Naive thymus-derived CD8-positive, alpha-beta T cell (primary cell): ENCODE measurements at places on chromosomes 5 and 9. TPM values are rescaled to one million over a fixed set of nuclear protein-coding genes. Genes with fewer than 3 reads are reported as not detected.

Gene CCL19
- total RNA-seq, result not detected

GRCh38 chr5:134509308-134510040 is 16.0 kb upstream of the JADE2 start:
- no peaks in the 10 kb centered on the region for H3K36me3 ChIP-seq
- DNase-seq, result no peak
- H3K4me3 ChIP-seq, result no peak overlapping the region
- H3K4me1 ChIP-seq, result peaks cover 10% of the 10 kb centered on the region

- H3K4me1 ChIP-seq, result peaks cover 13% of the 10 kb centered on the region
- H3K27ac ChIP-seq, result no peak overlapping the region
- H3K27me3 ChIP-seq, result no peaks in the 10 kb centered on the region
- peak overlapping the region; percentile 48 for H3K4me3 ChIP-seq
- peak; percentile 10 for DNase-seq
These were observed 86.1 kb downstream of the ZNF354C start for GRCh38 chr5:179146277-179146676.

- peaks cover 14% of the 10 kb centered on the region for H3K4me1 ChIP-seq
- DNase-seq, result no peak
These were observed 41.2 kb downstream of the RCL1 start for GRCh38 chr9:4833781-4834560.

- H3K4me1 ChIP-seq, result no peaks in the 10 kb centered on the region
- peaks cover 3% of the 10 kb centered on the region for H3K27me3 ChIP-seq
- H3K27ac ChIP-seq, result no peak overlapping the region
- DNase-seq, result no peak
- H3K36me3 ChIP-seq, result no peaks in the 10 kb centered on the region
- no peak overlapping the region for H3K4me3 ChIP-seq
These were observed 40.0 kb downstream of the TMEM252 start for GRCh38 chr9:68500457-68501381.

DNA sequence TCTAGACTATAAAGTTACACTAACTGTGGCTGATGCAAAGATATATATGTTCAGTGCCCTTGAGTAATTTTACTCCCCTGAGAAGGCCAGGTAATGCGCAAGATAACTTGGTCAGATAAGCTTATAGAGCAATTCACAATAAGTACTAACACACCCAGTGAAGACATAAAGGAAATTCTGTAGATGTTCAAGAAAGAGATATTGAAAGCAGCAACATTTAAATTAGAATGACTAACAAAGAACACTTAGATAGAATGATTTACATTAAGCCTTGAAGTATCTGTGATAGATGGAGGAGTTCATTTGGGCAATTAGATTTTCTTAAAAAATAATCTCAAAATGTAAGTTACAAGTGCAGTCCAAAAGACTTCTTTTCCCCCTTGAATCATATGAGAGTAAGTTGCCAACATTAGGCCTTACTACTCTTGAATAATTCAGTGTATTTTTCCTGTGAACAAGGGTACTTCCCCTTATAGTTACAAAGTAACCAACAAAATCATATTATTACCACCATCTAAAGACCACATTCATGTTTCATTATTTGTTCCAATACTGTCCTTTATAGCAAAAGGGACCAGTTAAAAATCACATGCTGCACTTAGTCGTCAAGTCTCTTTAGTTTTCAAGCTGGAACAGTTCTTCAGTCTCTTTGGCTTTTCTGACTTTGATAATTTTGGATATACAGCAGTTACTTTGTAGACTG is 44.4 kb upstream of the ELOVL7 start:
- no peaks in the 10 kb centered on the region for H3K4me1 ChIP-seq
- no peak overlapping the region for H3K4me3 ChIP-seq
- DNase-seq, result no peak
- peaks cover 38% of the 10 kb centered on the region for H3K36me3 ChIP-seq
- H3K27ac ChIP-seq, result no peak overlapping the region

DNA sequence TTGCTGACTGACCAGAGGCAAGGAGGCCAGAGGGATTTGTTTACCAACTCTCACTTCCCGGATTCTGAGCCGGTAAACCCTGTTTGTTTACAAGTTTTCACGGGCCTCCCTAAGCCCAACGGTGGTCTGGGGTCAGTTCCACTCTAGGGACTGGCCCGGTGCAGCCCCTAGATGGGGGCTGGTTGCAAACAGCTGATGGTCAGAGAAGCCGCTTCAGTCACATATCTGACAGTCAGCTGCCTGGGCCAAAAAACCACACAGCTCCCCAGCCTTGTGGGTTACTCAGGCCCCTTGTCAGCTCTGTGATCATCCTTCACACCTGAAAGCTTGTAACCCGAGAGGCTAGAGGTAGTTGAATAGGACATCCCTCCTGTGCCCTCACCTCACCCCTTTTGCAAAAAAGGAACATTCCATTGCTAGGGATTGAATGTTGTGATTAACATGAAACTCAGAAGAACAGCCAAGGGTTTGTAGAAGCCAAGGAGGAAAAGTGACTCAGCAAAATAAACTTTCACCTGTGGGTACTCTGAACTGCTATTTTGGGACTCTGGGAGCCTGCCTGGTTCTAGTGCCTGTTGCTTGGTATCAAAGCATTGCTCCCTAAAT is 40.4 kb downstream of the SAR1B start:
- no peak for DNase-seq
- H3K27ac ChIP-seq, result no peak overlapping the region
- no peaks in the 10 kb centered on the region for H3K4me1 ChIP-seq
- no peak overlapping the region for H3K4me3 ChIP-seq
- H3K27me3 ChIP-seq, result peaks cover 4% of the 10 kb centered on the region

DNA sequence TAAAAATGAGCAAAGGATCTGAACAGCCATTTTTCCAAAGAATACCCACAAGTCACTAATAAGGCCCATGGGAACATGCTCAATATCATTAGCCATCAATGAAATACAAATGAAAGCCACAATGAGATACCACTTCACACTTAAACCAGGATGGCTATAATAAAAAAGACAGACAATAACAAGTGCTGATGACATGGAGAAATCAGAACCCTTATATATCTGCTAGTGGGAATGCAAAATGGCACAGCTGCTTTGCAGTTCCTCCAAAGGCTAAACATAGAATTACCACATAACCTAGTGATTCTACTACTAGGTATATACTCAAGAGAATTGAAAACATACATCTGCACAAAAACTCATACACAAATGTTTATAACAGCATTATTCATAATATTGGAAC is 83.7 kb downstream of the HOMER1 start:
- H3K27ac ChIP-seq, result no peak overlapping the region
- no peaks in the 10 kb centered on the region for H3K27me3 ChIP-seq
- no peaks in the 10 kb centered on the region for H3K36me3 ChIP-seq

DNA sequence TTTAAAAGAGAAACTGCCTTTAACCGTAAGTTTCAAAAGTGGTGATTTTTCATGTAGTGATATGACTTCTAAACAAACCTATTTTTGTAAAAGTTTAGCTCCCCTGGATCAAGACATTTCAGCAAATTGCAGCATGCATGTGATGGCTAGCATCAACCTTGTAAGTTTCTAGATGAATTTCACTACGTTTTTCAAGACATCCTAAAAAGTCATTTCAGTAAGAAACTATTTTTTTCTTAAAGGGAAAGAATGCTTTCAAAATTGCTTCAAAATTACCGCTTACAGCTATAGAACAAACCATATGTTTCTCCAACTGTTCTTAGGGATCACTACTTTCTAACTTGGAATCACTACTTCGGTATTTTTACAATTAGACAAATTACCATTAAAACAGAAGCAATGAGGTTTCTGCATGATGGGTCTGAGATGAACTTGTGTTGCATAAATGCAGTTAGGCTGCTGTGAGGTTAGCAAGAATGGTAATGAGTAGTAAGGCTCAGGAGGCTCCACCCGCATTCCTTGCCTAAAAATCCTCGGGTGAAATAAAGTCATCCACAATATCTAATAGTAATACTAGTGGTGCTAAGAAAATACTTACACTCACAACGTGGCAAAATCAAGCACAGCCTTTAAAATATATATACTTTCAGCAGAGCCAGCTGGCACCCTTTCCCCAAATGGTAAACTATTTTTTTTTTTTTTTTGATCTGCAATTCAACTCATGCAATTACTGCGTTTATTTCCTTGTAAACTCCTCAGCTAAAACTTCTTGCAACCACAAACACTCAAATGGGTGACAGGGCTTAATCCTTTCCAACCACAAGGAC is 53.8 kb downstream of the CDC14B start:
- H3K27me3 ChIP-seq, result peaks cover 10% of the 10 kb centered on the region
- H3K4me3 ChIP-seq, result peak overlapping the region; percentile 91
- no peak for DNase-seq
- peaks cover 23% of the 10 kb centered on the region for H3K36me3 ChIP-seq

- no peaks in the 10 kb centered on the region for H3K36me3 ChIP-seq
- H3K27me3 ChIP-seq, result no peaks in the 10 kb centered on the region
- H3K4me3 ChIP-seq, result no peak overlapping the region
- no peak for DNase-seq
- H3K4me1 ChIP-seq, result no peaks in the 10 kb centered on the region
- H3K27ac ChIP-seq, result no peak overlapping the region
These were observed 38.6 kb upstream of the PCSK5 start for GRCh38 chr9:75851917-75852316.

DNA sequence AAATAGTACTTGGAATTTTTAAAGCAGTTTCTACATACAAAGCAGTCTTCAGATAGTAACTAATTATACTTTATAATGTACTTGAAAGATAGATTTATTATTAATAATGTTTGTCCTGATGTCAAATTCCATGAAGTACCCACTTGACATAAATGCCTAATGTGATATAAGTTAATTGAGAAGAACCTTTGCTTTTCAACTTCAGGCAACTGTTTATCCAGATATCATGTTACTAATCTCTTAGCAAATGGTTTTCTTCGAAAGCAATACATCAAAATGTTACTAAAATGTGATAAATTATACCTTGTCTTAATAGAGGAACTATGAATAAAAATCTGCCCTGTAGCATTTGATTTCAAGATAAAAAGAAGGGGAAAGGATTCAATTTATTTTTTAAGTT is 146.8 kb upstream of the FBXL17 start:
- no peaks in the 10 kb centered on the region for H3K4me1 ChIP-seq
- no peaks in the 10 kb centered on the region for H3K36me3 ChIP-seq
- DNase-seq, result no peak
- no peak overlapping the region for H3K4me3 ChIP-seq
- peaks cover 15% of the 10 kb centered on the region for H3K27me3 ChIP-seq

DNA sequence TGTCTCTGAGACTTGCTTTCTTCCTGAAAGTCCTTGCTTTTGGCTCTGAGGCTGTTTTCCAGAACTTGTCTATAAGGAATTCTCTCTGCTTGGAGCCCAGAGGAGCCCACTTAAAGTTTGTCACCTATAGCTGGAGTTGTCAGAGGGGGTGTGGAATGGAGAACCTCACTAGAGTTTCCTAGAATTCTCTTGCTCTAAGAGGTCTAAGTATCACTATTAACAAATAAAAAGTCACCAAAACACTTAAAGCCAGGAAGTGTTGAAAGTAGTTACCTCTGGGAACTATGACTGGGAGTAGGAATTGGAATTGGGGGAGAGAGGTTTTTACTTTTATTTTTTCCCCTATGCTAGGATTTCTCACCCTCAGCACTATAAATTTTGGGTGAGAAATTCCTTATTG is 15.0 kb downstream of the SIT1 start:
- DNase-seq, result no peak
- peaks cover 2% of the 10 kb centered on the region for H3K36me3 ChIP-seq
- H3K4me3 ChIP-seq, result no peak overlapping the region

Gene CREB3
- 19.5 TPM for total RNA-seq

Gene GMCL2
- 0.14 TPM for total RNA-seq
